ENCODE measurements at places on chromosomes 5 and 9. TPM values are rescaled to one million over a fixed set of nuclear protein-coding genes. Genes with fewer than 3 reads are reported as not detected.

Gene OR1J1
- not detected for total RNA-seq

Gene FOXD4L5
- 0.06 TPM for total RNA-seq

Gene NDUFS4
- 139 TPM for total RNA-seq

Gene NEURL1B
- total RNA-seq: 3.4 TPM

Gene OR1J2
- not detected for total RNA-seq

Gene CDKN2AIPNL
- 23.7 TPM for total RNA-seq

Gene CBY3
- total RNA-seq: not detected

Gene TSSK1B
- 0.13 TPM for total RNA-seq

Gene SPINK9
- not detected for total RNA-seq

Gene GDF9
- 0.13 TPM for total RNA-seq

Gene IL31RA
- total RNA-seq: 0.26 TPM

Gene CTNND2
- under 0.01 TPM for total RNA-seq

Gene CDC20B
- 0.06 TPM for total RNA-seq

Gene TRIM36
- 0.53 TPM for total RNA-seq

Gene GRIN3A
- under 0.01 TPM for total RNA-seq

Gene PCDHB13
- 1.1 TPM for total RNA-seq

Gene OR5C1
- not detected for total RNA-seq

Gene LSM11
- total RNA-seq: 3.2 TPM

Gene CDH10
- under 0.01 TPM for total RNA-seq

Gene PCDHB8
- 0.62 TPM for total RNA-seq

Gene C8G
- total RNA-seq: 0.13 TPM

Gene CYSRT1
- total RNA-seq: 0.87 TPM

Gene FREM1
- total RNA-seq: 0.56 TPM

Gene MBLAC2
- total RNA-seq: 2.7 TPM

Gene PAIP2
- 54.9 TPM for total RNA-seq

Gene HDHD3
- 2.9 TPM for total RNA-seq

Gene CTXN3
- total RNA-seq: not detected

Gene IRX2
- total RNA-seq: 0.62 TPM

Gene C9orf153
- total RNA-seq: 0.26 TPM

Gene TTC33
- total RNA-seq: 15.7 TPM

Gene PARP8
- 17.3 TPM for total RNA-seq

Gene CAMK4
- 0.37 TPM for total RNA-seq

Gene OR1L6
- total RNA-seq: not detected

Gene ERAP2
- 65.5 TPM for total RNA-seq

Gene NTMT1
- total RNA-seq: 41.0 TPM

Gene PLEKHG4B
- total RNA-seq: not detected

Gene HAVCR2
- 0.26 TPM for total RNA-seq

Gene ZNF454
- 1.1 TPM for total RNA-seq

Gene NR5A1
- total RNA-seq: not detected

Gene SMIM33
- total RNA-seq: not detected

Measured in aortic smooth muscle cell (primary cell).